Astrocyte (in vitro differentiated cells and primary cell): ENCODE measurements at places on chromosomes 1 and 21. TPM values are rescaled to one million over a fixed set of nuclear protein-coding genes. Genes with fewer than 3 reads are reported as not detected.
A peak's percentile ranks its signal among the peaks of the same experiment; 100 is the strongest.

DNA sequence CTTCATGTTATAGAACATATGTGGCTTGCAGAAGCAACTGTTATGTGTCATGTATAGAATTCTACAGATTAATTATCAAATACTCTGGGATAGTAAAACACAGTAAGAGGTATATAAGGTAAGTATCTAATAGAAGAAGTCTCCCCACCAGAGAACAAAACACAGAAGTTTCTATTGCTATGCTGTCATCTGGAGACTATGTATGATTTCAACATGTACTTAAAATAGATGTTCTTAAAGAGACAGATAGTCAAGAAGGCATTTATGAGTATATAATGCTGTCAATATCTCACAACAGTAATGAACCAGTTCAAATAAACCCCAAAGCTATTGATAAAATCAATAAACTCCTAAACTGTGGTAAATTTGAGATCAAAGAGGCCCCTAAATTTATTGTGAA is 8.1 kb upstream of the ADCY10 start:
- peak; percentile 16 for DNase-seq
- H3K27me3 ChIP-seq = no peaks in the 10 kb centered on the region
- no peak overlapping the region for H3K27ac ChIP-seq
- no peaks in the 10 kb centered on the region for H3K36me3 ChIP-seq
- H3K4me1 ChIP-seq = no peaks in the 10 kb centered on the region

GRCh38 chr1:68704800-68705443 is 208.0 kb upstream of the DEPDC1 start:
- H3K27ac ChIP-seq = no peak overlapping the region
- H3K4me3 ChIP-seq = no peak overlapping the region
- H3K4me1 ChIP-seq = no peaks in the 10 kb centered on the region
- no peaks in the 10 kb centered on the region for H3K36me3 ChIP-seq

GRCh38 chr1:21820597-21821232 is 8.7 kb downstream of the LDLRAD2 start:
- H3K4me3 ChIP-seq = no peak overlapping the region
- no peaks in the 10 kb centered on the region for H3K27me3 ChIP-seq
- H3K27ac ChIP-seq = no peak overlapping the region
- peaks cover 6% of the 10 kb centered on the region for H3K4me1 ChIP-seq
- peaks cover 7% of the 10 kb centered on the region for H3K36me3 ChIP-seq

GRCh38 chr1:245156736-245157505 is 2.1 kb downstream of the KIF26B start:
- H3K27me3 ChIP-seq = no peaks in the 10 kb centered on the region
- H3K27ac ChIP-seq = no peak overlapping the region
- peaks cover 11% of the 10 kb centered on the region for H3K4me1 ChIP-seq
- peak; percentile 52 for DNase-seq
- H3K4me3 ChIP-seq = peak overlapping the region; percentile 60
- no peaks in the 10 kb centered on the region for H3K36me3 ChIP-seq

- no peak overlapping the region for H3K4me3 ChIP-seq
- no peak for DNase-seq
- no peaks in the 10 kb centered on the region for H3K36me3 ChIP-seq
- no peaks in the 10 kb centered on the region for H3K4me1 ChIP-seq
- H3K27me3 ChIP-seq = peaks cover 66% of the 10 kb centered on the region
These were observed 5.8 kb downstream of the LINGO4 start for GRCh38 chr1:151799179-151800022.

DNA sequence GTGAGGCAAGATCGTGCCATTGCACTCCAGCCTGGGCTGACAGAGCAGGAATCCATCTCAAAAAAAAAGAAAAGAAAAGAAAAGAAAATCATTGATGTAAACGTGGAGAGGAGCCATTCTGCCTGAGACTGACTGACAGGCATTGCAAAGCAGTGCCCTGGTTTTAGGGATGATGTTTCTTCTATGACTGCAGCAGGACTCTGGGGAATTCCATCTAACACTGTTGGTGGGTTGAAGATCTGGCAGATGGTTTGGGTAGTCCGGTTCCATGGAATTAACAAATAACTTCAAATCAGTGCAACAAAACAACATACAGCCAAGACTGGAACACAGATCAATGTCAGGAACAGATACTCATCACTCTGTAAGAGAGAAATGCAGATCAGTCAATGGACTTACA is 17.8 kb upstream of the LAMC2 start:
- H3K27ac ChIP-seq = no peak overlapping the region
- DNase-seq = no peak
- H3K36me3 ChIP-seq = no peaks in the 10 kb centered on the region
- no peak overlapping the region for H3K4me3 ChIP-seq
- H3K4me1 ChIP-seq = peaks cover 18% of the 10 kb centered on the region

- H3K27ac ChIP-seq = no peak overlapping the region
- no peaks in the 10 kb centered on the region for H3K36me3 ChIP-seq
- H3K27me3 ChIP-seq = peaks cover 3% of the 10 kb centered on the region
- H3K4me3 ChIP-seq = no peak overlapping the region
- no peak for DNase-seq
- H3K4me1 ChIP-seq = no peaks in the 10 kb centered on the region
These were observed 15.4 kb upstream of the FRRS1 start for GRCh38 chr1:99781798-99782197.

DNA sequence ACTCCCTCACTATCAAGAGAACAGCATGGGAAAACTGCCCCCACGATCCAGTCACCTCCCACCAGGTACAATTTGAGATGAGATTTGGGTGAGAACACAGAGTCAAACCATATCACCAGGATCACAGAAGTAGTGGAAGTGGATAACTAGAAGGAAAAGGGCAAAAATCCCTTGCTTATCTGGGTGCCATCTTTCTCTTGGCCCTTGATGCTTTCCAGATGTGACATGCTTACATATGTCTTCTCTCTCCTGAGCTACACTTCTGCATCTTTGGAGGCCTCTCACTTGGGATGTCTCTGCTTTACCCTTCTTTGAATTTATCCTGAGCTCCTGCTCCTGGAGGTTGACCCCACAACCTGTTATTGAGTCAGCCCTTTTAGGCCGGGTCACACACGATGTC is 57.6 kb upstream of the APOBEC4 start:
- no peak for DNase-seq
- H3K4me3 ChIP-seq = no peak overlapping the region
- H3K4me1 ChIP-seq = no peaks in the 10 kb centered on the region
- no peaks in the 10 kb centered on the region for H3K27me3 ChIP-seq

DNA sequence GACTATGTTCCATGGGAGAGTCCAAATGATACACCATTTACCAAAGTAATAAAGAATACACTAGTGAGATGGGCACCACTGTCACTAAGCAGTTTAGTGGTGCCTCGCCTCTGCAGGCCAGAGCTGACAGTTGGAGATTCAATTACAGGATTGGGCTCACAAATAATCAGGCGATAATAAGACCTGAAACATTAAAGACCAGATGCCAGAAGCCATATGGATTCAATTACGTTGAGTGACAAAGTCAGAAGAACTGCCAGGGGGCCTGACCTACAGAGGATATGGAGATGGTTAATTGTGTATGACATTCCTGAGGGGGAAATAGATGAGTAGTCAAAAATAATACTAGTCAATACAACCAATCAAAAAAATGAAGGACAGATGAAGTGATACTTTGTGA is 65.2 kb upstream of the ST6GALNAC5 start:
- no peak for DNase-seq
- H3K27ac ChIP-seq = no peak overlapping the region
- H3K27me3 ChIP-seq = no peaks in the 10 kb centered on the region
- H3K36me3 ChIP-seq = no peaks in the 10 kb centered on the region
- no peak overlapping the region for H3K4me3 ChIP-seq
- H3K4me1 ChIP-seq = no peaks in the 10 kb centered on the region

- no peaks in the 10 kb centered on the region for H3K4me1 ChIP-seq
- no peak for DNase-seq
- H3K27ac ChIP-seq = no peak overlapping the region
- peaks cover 10% of the 10 kb centered on the region for H3K27me3 ChIP-seq
- no peak overlapping the region for H3K4me3 ChIP-seq
- no peaks in the 10 kb centered on the region for H3K36me3 ChIP-seq
These were observed 20.7 kb downstream of the KCNA10 start for GRCh38 chr1:110498270-110498669.

- H3K27ac ChIP-seq = no peak overlapping the region
- no peak overlapping the region for H3K4me3 ChIP-seq
- no peak for DNase-seq
- no peaks in the 10 kb centered on the region for H3K4me1 ChIP-seq
These were observed 27.8 kb upstream of the LRRC38 start for GRCh38 chr1:13541435-13542215.

DNA sequence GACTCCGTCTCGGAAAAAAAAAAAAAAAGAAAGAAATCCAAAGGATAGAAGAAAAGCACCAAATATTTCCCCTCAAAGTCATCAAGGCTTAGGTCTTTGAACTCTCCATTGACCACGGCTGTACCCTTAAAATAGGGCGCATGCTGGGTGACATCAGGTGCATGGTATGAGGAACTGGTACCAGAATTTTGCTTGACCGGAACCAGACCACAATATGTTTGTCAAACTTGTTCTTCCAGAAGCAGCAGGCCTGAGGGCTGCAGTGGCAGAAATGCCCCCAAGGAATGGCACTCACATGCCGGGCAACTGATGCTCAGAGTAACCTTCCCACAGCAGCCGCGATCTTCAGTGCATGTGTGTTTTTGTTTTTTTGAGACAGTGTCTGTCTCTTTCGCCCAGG is 21.0 kb downstream of the RCC1 start:
- H3K27me3 ChIP-seq = no peaks in the 10 kb centered on the region
- H3K4me3 ChIP-seq = no peak overlapping the region
- H3K36me3 ChIP-seq = peaks cover 10% of the 10 kb centered on the region
- H3K27ac ChIP-seq = peak overlapping the region; percentile 32
- H3K4me1 ChIP-seq = no peaks in the 10 kb centered on the region

DNA sequence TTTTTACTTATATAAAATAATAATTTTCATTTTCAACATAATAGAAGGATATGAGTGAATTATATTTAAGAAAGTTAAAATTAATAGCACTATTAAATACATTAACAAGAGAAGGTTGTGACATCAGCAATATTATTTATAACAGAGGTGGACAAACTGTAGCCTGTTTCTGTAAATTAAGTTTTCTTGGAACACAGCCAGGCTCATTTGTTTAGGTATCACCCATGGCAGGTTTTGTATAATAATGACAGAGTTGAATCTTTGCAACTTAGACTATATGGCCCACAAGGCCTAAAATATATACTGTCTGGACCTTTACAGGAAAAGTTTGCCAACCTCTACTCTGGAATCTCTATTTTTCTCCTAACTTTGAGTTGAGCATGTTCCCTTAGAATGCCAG is 42.8 kb upstream of the CACYBP start:
- H3K4me1 ChIP-seq = no peaks in the 10 kb centered on the region
- H3K36me3 ChIP-seq = no peaks in the 10 kb centered on the region
- no peak overlapping the region for H3K4me3 ChIP-seq

DNA sequence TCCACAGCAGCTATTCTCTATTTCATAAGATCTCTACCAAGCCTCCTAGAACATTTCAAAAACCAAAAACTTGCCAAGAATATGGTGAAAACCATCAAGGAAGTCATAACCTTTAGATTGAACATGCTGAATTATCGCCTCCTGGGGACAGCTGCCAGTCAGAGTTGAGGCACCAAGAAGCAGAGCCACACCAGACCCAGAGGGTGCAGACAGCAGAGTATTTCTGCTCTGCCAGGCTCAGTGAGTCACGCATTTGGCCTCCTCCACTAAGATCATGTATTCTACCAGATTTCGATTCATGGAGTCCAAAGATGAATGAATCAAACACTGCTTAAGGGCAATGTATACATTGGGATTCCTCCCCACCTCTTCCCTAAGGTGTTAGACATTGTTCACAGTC is 2.1 kb downstream of the F3 start:
- H3K4me3 ChIP-seq = peak overlapping the region; percentile 93
- H3K4me1 ChIP-seq = peaks cover 58% of the 10 kb centered on the region
- H3K36me3 ChIP-seq = peaks cover 35% of the 10 kb centered on the region
- H3K27me3 ChIP-seq = no peaks in the 10 kb centered on the region
- H3K27ac ChIP-seq = peak overlapping the region; percentile 70

- no peak overlapping the region for H3K4me3 ChIP-seq
- H3K4me1 ChIP-seq = peaks cover 21% of the 10 kb centered on the region
- H3K27ac ChIP-seq = no peak overlapping the region
- H3K36me3 ChIP-seq = no peaks in the 10 kb centered on the region
These were observed 26.3 kb downstream of the ADAM30 start for GRCh38 chr1:119869995-119870394.

- no peak overlapping the region for H3K27ac ChIP-seq
- no peaks in the 10 kb centered on the region for H3K4me1 ChIP-seq
- DNase-seq = no peak
- no peak overlapping the region for H3K4me3 ChIP-seq
These were observed 12.6 kb upstream of the BARHL2 start for GRCh38 chr1:90729504-90730242.

DNA sequence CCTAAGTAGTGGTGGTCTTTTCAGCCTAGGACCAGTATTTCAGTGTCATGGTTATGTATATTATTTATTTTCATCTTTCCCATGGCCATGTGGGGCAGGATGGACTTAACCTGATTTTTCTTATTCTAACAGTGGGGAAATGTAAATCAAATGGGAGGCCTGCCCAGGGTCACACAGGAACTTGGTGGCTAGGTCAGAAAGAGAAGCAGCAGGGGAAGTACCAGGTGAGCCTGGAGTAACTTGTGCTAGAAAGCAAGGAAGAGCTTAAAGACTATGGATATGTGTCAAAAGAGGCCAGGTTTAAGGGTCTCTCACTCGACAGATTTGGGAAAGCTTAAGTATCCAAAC is 936 bp downstream of the ZFP69B start:
- peaks cover 13% of the 10 kb centered on the region for H3K4me1 ChIP-seq
- no peaks in the 10 kb centered on the region for H3K27me3 ChIP-seq
- peaks cover 8% of the 10 kb centered on the region for H3K36me3 ChIP-seq
- peak overlapping the region; percentile 78 for H3K4me3 ChIP-seq

DNA sequence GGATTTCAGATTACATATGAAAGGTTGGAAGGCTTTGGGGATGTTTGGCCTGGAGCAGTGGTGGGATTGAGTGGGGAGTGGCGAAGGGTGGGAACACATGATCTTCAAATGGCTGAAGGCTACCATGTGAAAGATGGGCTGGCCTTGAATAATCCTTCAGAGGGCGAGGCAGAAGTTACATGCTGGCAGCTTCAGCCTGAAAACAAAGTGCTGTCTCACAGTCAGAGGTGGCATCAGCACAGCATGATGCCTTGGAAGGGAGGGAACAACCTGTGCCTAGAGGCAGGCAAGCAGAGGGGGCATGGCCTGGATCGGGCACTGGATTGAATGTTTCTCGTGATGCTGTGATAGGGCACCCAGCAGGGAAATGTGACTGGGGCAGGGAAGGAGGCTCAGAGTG is 130.8 kb downstream of the BEND5 start:
- no peaks in the 10 kb centered on the region for H3K27me3 ChIP-seq
- no peak overlapping the region for H3K4me3 ChIP-seq
- no peak overlapping the region for H3K27ac ChIP-seq
- no peaks in the 10 kb centered on the region for H3K36me3 ChIP-seq
- DNase-seq = no peak

GRCh38 chr1:162371611-162372010 is 5.0 kb downstream of the SPATA46 start:
- H3K4me1 ChIP-seq = peaks cover 20% of the 10 kb centered on the region
- peak overlapping the region; percentile 56 for H3K27ac ChIP-seq
- H3K4me3 ChIP-seq = no peak overlapping the region
- no peaks in the 10 kb centered on the region for H3K27me3 ChIP-seq
- peak; percentile 75 for DNase-seq
- H3K36me3 ChIP-seq = no peaks in the 10 kb centered on the region

GRCh38 chr1:58003059-58003458 is 543.5 kb downstream of the OMA1 start:
- H3K27ac ChIP-seq = no peak overlapping the region
- H3K4me1 ChIP-seq = no peaks in the 10 kb centered on the region
- H3K4me3 ChIP-seq = no peak overlapping the region
- no peak for DNase-seq

The TNNI3K gene
- 0.45 TPM in 1 of 2 replicates, not detected in the other for total RNA-seq

The RSPH1 gene
- total RNA-seq = 0.43 TPM in 1 of 2 replicates, not detected in the other

The ADIPOR1 gene
- total RNA-seq = 72.8 and 73.0 TPM in 2 replicates

The MMEL1 gene
- not detected in 2 replicates for total RNA-seq

The MRPL24 gene
- 37.4 and 46.5 TPM in 2 replicates for total RNA-seq

The MYOG gene
- total RNA-seq = not detected in 2 replicates

The OR2T35 gene
- total RNA-seq = not detected in 2 replicates

The GBP5 gene
- total RNA-seq = 0.62 and 0.79 TPM in 2 replicates

The OLIG2 gene
- 2.5 and 2.6 TPM in 2 replicates for total RNA-seq

The DNASE2B gene
- not detected in 2 replicates for total RNA-seq

The CLCA4 gene
- total RNA-seq = not detected in 2 replicates
